Panc1 (cell line): ENCODE measurements at places on chromosomes 11 and 22. TPM values are rescaled to one million over a fixed set of nuclear protein-coding genes. Genes with fewer than 3 reads are reported as not detected.

DNA sequence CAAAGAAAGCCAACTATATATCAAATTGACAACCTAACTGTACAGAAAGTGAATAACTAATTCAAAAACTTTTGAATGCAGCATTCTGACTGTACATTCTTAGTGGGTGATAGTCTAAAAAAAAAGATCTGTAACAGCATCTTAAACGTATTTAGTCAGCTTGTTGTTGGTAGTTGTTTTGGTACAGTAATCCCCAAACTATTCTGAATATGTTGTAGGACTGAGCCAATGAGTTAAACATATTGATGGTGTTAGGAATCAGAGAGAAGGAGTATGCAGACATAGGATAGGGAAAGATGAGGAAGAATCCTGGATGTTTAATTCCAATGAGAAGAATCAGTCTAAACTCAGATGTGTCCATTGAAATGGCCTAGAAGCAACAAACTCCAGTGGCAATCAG lies 41.9 kb upstream of the KIRREL3 start:
- no peak for DNase-seq

DNA sequence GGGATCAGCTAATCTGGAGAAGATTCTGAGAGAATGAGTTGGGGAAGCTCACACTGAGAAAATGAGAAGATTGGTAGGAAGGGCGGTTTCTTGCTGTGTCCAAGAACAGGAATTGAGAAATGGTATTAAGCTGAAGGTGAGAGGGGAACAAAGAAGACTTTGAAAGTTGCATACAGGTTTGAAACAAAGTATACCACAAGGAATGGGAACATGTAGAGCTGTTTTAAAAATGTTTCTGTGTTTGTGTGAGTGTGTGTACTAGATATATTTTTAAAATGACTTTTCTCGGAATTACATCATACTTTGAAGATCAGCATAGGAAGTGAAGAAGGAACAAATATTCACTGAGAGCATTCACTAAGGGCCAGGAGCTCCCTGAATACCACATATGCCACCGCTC lies 24.4 kb upstream of the IZUMO1R start:
- no peak for DNase-seq

- DNase-seq = no peak
Observed at GRCh38 chr11:10451426-10452116, 3.5 kb upstream of the AMPD3 start.

GRCh38 chr11:12163181-12163941 lies 53.0 kb downstream of the MICAL2 start:
- no peak for DNase-seq

GRCh38 chr11:107708792-107709191 lies 3.1 kb downstream of the SLN start:
- no peak for DNase-seq

GRCh38 chr11:134356656-134357544 lies 25.1 kb downstream of the GLB1L2 start:
- no peak for DNase-seq

DNA sequence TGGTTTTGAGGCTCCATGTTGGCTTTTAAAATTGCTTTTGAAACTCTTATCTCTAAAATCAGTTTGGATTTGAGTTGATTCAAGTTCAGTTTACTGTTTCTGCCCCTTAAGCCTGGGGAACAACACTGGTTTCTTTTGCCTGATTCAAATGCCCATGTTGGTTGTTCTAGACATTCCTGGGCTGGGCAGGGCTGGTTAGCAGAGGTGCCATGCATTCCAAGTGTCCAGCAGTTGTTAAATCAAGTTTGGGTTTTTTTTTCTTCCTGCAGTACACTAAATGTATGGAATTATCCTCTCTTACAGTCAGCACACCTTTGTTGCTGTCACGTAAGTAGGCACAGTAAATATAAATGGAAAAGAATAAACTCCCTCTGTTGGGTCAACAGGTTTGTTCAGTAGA lies 67.2 kb upstream of the MTMR2 start:
- no peak for DNase-seq

DNA sequence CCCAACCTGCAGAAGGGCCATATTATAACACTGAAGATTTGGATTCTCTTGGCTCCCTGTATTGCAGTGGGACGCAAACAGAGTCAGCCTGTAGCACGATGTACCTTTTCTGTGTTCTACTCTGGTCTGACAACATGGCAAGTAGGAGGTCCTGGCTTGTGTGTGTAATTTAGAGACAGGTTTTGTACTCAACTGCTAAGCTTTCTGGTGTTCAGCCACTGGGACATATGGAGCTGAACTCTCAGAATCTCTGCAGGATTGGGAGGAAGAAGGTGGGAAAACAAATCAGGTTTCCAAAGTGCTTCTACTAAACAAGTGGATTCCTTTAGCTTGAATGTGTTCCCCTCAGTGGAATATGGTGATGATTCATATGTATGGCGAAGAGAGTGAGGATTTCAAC lies 192.5 kb upstream of the MTMR2 start:
- DNase-seq = no peak

- DNase-seq = peak; percentile 95
Observed at GRCh38 chr22:24894220-24894975, 52.1 kb downstream of the LHFPL7 start.

DNA sequence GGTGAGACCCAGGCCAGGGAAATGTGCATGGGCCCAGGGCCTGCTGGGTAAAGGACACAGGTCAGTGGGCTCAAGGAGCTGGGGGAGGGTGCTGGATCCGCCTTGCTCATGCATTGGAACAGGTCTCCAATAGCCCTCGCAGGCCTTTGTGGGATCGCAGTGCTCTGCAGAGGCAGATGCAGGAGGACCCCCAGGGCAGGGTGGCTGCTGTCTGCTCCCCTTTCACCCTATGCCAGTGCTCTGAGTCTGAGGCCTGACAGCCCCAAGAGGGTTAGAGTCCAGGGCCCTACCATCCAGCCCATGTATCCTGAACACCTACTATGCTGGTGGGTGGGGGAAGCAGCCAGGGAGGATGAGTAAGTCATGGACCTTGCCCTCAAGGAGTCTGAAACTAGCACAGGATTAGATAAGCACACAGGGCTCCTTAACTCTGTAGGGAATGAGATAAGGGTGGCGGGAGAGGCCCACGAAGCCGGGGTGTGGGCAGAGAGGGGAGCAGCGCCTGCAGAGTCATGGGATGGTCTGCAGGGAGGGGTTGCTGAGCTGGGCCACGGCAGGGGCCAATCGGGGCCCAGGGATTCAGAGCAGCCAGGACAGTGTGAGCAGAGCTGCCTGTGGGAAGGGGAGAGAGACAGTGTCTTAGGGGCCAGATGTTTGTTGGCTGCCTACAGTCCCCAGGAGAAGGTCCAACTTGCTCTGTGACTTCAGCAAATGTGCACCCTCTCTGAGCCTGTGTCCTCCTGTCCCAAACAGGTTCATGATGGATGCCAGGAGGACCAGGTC lies 10.5 kb upstream of the EHD1 start:
- no peak for DNase-seq

DNA sequence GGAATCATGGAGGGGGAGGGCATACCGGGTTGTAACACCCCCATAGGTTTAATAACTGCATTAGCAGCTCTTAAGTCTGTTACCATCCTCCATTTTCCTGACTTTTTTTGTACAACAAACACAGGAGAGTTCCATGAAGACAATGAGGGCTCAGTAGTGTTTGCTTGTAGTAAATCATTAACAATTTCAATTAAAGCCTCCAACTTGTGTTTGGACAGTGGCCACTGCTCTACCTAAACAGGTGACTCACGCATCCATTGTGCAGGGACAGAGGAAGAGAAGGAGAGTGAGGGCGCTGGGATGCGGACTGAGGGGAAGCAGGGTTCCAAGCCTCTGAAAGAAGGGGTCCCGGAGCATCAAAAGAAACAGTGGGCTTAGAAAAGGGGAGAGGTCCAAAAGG lies 21.3 kb upstream of the MTNR1B start:
- DNase-seq = no peak

DNA sequence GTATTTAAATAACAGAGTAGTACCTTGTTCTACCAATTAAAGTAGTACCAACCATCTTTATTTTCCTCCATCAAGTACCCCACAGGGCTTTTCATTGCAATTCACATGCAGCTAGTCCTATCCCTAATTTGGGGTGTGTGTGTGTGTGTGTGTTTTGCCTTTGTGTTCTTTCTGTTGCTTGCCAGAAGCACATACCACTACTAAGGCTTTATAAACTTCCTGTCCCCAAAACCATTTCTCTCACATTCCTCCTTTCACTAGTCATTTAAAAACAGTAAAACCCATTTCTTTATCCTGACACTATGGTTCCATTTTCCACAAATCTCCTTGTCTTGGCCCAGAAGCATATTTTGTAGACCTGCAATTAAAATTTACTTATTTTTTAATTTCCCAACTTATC lies 54.6 kb downstream of the SLC36A4 start:
- no peak for DNase-seq

DNA sequence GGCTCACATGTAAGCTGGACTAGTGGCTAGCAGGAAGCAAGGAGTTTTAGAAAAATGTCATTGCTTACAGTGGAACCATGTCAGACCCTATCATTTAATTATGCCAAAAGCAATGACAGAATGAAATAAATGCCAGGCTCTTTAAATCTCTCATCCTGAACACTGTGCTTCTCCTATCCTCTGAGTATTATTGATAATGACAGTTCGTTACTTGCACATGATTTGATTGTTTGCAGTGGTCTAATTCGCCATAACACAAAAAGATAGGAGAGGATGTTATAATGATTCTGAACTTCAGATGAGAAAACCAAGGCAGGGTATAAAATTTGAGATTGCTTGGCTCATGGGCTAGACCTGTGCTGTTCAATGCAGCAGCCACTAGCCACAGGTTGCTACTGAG lies 68.2 kb downstream of the FLI1 start:
- no peak for DNase-seq

DNA sequence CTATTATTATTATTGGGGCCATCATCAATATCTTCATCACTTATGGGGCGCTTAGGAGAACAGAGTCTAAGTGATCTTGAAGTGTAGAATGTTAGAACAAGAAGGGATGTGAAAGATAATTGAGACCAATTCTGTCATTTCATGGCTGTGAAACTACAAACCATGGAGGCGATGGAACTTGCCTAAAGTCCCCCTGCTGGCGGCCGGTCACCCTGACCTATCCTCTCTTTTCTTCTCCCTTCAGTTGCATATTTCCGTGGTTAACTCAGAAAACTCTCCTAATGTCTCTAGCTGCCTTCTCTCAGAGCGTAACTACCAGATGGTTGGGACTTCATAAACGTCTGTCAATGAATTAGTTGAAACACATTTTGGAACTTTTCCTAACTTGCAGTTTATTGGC lies 6.6 kb upstream of the OR4B1 start:
- DNase-seq = no peak

DNA sequence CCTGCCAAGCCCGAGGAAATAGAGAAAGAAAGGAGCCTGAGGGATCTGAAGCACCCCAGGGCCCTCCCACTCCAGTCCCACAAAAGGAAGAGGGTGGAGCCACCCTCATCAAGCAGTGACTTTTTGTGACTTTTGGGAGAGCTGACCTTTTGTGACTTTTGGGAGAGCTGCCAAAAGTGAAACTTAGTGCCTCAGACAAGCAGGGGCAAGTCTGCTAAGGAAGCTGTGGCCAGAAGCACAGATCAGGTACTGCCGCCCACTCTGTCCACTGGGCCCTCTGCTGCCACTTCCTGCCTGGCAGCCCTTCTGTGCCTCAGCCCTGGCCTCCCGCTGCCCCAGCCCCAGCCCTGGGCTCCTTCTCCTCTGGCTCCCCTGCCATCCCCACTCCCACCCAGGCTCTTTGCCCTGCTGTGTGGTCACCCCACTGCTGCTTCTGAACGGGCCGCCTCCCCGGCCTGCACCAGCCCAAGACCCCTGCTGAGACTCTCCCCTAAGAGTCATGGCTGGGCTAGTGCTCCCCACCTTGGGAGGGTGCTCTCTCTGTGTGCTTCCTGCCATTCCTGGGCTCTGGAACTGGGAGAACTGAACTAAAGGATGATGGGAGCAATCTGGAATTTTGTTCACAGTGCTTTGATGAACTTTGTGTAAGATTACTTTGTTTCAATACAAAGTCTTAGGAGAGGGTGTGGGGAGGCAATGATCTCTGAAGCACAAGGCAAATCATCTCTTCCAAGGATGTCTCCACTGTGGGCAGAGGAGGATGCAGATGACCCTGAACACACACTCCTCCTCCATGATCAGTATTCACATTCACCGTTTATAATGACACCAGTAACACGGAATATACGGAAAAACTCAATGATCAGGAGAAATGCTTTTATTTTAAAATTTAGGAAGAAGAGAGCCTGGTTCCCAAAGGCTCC lies at the start of gene APOBEC3H:
APOBEC3H (plus strand) TSS at position 147 of the 923 bp plus-strand sequence. CDS start 3,035 bp downstream, outside the sequence.
- DNase-seq = no peak

- no peak for DNase-seq
Observed at GRCh38 chr11:122852796-122853160, 14.5 kb downstream of the CRTAM start.

- DNase-seq = no peak
Observed at GRCh38 chr22:20919718-20920117, 2.5 kb downstream of the CRKL start.

The DBX1 gene
- not detected for total RNA-seq

The YPEL1 gene
- 4.0 TPM for total RNA-seq

The GRAP2 gene
- 0.54 TPM for total RNA-seq

The ABCC8 gene
- 0.18 TPM for total RNA-seq

The HEPHL1 gene
- not detected for total RNA-seq

The CNTF gene
- 3.0 TPM for total RNA-seq

The PSMA1 gene
- 198 TPM for total RNA-seq

The RNF141 gene
- 35.8 TPM for total RNA-seq
